ENCODE measurements at places on chromosomes 16 and 17.

GRCh38 chr16:1980770-1981087 lies 540 bp downstream of the NOXO1 start:
- no peak for DNase-seq

- DNase-seq: no peak
Measured at GRCh38 chr16:26365161-26365940, 673.6 kb downstream of the HS3ST4 start.

- no peak for DNase-seq
Measured at GRCh38 chr17:50938821-50939541, 72.8 kb upstream of the TOB1 start.

- no peak for DNase-seq
Measured at GRCh38 chr17:42286411-42287221, 1.7 kb upstream of the STAT5A start.

- DNase-seq: no peak
Measured at GRCh38 chr17:38436386-38436785, 8.1 kb downstream of the ARHGAP23 start.

GRCh38 chr16:27967169-27967568 lies 96.3 kb downstream of the GSG1L start:
- DNase-seq: no peak

DNA sequence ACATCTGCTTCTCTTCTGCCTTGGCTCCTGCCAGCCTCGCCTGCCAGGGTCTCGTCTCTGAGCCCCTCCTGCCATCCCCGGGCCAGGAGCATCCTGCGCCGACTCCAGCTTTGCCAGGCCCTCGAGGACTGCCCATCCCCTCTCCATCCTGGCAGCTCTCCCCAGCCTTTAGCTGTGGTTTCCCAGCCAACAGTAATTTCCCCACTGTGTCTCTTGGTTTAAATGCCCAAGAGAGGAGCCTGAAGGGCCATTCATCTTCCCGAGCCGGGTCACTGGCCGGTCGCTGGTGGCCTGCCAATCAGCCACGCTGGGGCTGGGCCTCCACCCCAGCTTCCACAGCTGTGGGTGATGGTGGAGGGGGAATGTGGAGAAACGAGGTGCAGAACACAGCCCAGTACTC lies 47.8 kb downstream of the MRC2 start:
- no peak for DNase-seq
